ENCODE measurements at places on chromosomes 2 and 18. TPM values are rescaled to one million over a fixed set of nuclear protein-coding genes. Genes with fewer than 3 reads are reported as not detected.
A peak's percentile ranks its signal among the peaks of the same experiment; 100 is the strongest.

DNA sequence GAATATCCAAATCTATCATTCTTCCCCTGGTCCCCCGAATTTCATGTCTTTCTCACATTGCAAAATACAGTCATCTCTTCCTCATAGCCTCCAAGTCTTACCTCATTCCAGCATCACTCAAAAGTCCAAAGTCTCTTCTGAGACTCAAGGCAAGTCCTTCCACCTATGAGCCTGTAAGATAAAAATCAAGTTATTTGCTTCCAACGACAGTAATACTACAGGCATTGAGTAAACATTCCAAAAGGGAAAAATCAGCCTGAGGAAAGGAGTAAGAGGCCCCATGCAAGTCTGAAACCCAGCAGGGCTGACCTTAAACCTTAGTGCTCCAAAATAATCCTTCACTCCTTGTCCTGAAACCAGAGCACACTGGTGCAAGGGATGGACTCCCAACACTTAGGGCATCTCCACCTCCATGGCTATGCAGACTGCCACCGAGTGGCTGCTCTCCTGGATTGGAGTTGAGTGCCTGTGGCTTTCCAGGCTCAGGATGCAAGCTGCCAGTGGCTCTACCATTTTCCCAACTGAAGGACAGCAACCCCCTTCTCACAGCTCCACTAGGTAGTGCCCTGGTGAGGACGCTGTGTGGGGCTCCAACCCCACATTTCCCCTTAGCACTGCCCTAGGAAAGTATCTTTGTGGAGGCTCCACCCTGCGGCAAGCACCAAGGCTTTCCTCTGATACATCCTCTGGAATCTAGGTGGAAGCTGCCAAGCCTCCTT, 16.3 kb downstream of the DTNA start:
- no peak for DNase-seq

DNA sequence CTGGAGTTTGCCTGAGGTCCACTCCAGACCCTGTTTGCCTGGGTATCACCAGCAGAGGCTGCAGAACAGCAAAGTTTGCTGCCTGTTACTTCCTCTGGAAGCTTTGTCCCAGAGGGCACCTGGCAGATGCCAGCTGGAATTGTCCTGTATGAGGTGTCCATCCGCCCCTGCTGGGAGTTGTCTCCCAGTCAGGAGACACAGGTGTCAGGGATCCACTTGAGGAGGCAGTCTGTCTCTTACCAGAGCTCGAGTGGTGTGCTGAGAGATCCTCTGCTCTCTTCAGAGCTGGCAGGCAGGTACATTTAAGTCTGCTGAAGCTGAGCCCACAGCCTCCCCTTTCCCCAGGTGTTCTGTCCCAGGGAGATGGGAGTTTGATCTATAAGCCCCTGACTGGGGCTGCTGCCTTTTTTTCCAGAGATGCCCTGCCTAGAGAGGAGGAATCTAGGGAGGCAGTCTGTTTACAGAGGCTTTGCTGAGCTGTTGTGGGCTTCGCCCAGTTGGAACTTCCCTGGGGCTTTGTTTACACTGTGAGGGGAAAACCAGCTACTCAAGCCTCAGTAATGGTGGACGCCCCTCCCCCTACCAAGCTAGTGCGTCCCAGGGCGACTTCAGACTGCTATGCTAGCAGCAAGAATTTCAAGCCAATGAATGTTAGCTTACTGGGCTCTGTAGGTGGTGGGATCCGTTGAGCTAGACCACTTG, 34.7 kb downstream of the TFPI start:
- DNase-seq = no peak

REG1B gene
- total RNA-seq = not detected

GRCh38 chr2:218383892-218384519, 1.9 kb downstream of the SLC11A1 start:
- peak; percentile 62 for DNase-seq

GRCh38 chr2:160411167-160411566, 82.4 kb downstream of the RBMS1 start:
- no peak for DNase-seq

GRCh38 chr2:189285962-189286645, 106.5 kb upstream of the COL5A2 start:
- no peak for DNase-seq

DNA sequence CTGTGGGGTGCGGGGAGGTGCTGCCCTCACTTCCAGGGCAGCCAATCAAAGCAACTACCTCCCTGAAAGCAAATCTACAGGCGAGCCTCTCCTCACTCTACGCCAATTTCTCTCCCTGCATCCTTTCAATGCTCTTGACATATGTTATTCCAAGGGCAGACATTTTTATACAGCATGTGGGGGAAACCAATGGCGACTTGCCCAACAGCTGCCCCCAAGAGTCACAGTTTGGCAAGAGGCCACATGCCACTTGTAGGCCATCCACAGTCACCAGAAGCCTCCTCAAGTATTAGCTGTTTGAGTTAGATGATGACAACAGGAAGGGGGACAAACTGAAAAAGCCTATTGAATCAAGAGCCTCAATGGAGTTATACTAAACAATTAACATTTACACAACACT, 114.6 kb downstream of the MYO5B start:
- DNase-seq = no peak

- DNase-seq = no peak
Measured at GRCh38 chr2:15365411-15365810, 195.7 kb downstream of the NBAS start.

TRIB2 gene
- total RNA-seq = 45.4 TPM

CLEC4F gene
- 1.2 TPM for total RNA-seq

- DNase-seq = no peak
Measured at GRCh38 chr18:75023473-75023872, 185.5 kb downstream of the PTGR3 start.

- DNase-seq = no peak
Measured at GRCh38 chr2:2692599-2693389, 361.7 kb upstream of the MYT1L start.

DNA sequence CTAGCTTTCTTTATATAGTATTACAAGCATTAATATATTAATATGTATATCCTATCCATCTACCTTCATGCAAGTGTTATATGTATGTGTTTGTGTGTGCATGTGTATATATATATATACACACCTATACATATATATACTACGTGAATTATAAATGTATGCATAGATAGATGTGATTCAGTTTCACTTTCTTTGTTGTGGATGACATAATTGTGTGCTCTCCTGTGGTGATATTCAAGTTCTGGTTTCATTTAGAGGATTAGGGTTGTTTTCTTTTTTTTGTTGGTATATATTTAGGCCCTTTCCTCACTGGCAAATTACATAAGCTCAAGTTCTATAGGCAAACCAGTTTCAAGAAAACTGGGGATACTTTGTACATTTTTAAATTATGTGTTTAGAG, 225.7 kb upstream of the FANCL start:
- DNase-seq = no peak

CYTIP gene
- total RNA-seq = 15.8 TPM

- DNase-seq = no peak
Measured at GRCh38 chr2:150417278-150417677, 70.2 kb downstream of the RND3 start.

NEU2 gene
- not detected for total RNA-seq

SFXN5 gene
- 28.6 TPM for total RNA-seq

- no peak for DNase-seq
Measured at GRCh38 chr2:141207036-141207385, 923.8 kb downstream of the LRP1B start.

GRCh38 chr18:8979258-8979988, 123.1 kb upstream of the NDUFV2 start:
- no peak for DNase-seq

ANKRD62 gene
- total RNA-seq = not detected

ERFE gene
- total RNA-seq = 1.8 TPM

- no peak for DNase-seq
Measured at GRCh38 chr2:65064728-65065552, 8.7 kb downstream of the CEP68 start.

POTEJ gene
- total RNA-seq = not detected

UXS1 gene
- total RNA-seq = 62.2 TPM

DNA sequence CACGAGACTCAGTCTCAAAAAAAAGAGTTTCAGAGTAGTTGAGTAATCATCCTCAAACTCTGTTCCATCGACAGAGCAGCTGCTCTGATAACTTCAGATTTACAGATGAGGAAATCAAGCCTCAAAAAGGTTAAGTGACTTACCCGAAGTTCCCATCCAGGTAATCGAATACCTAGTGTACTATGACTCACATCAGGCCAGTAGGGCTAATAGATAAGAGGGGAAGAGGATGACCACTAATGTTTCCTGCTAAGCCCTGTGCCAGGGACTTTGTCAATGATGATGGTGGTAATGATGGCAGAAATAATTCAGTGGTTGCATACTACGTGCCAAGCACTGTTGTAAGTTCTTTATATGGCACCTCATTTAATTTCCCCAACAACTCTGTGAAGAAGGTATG, 80.9 kb downstream of the PLB1 start:
- DNase-seq = no peak

DNA sequence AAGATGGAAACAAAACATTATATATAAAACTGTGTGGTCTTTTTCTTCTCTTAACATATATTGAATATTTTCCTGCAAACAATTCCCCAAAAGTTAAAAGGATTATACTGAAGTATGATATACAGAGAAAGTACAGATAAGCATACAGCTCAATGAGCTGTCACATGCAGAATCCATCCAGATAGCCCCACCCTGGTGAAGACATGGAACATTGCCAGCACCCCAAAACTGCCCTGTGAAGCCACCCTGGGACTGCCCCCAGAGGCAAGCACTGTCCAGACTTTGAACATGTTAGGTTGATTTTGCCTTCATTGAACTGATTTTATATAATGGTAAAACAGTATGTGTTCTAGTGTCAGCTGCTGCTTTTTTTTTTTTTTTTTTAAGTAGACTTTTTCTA, 112.3 kb upstream of the IL1R2 start:
- no peak for DNase-seq

GRCh38 chr2:233400341-233400740, 46.0 kb downstream of the DGKD start:
- DNase-seq = no peak

Measured in ureter (tissue), 1 donor.